ENCODE measurements at places on chromosomes 7 and 10.

GRCh38 chr7:133748443-133749407 is 378.4 kb upstream of the LRGUK start:
- no peak for DNase-seq

DNA sequence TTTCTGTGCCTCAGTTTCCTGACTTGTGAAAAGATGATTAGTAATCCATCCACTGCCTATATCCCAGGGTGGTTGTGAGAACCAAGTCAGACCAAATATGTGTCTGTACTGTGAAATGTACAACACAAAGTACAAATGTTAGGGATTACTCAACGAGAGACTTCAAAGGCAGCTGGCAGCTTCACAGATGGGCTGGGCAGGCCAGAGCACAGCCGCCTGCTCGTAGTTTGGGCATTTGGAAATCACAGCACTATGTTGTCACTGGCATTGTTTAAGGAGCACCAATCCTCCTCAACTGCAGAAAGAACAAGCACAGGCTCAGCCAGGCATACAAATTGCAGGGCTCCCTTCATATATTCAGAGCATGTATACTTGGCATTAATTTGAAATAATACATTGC is 64.5 kb upstream of the C10orf90 start:
- no peak for DNase-seq

DNA sequence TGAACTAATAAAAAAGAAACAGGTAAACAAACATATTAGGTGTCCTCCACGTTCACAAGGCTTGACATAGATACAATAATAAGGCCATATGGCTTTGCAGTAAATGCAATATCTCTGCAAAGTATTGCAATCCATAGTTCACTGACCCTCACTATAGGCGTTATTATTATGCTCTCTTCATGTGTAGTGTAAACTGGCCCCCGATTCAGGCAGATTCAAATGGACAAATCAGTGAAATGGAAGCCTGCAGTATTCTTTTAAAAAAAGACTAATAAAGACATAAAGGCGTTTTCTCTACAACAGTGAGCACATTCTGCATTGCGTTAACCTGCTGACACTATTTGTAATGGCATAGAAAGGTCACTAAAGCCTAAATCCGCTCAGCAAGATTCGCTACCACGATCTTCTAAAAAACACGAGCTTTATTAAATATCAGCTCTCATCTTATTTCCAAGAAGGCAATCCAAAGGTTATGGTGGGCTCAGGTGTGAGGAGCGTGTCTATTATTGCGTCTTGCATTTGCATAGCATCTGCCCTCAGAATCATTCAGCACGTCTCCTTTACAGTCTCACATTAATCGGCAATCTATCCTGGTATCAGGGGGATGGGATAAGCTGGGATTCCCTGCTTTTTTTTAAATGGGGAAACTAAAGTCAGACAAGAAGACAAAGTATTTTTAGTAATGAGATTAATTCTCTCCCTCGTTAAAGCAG is 36.2 kb downstream of the FRMD4A start:
- no peak for DNase-seq

GRCh38 chr10:125249948-125250347 is 89.6 kb upstream of the CTBP2 start:
- no peak for DNase-seq

GRCh38 chr7:16652240-16652583 is 6.2 kb downstream of the BZW2 start:
- DNase-seq, result no peak

- peak; percentile 56 for DNase-seq
These were observed 905 bp downstream of the C1GALT1 start for GRCh38 chr7:7183061-7183837.

- DNase-seq, result no peak
These were observed 80.6 kb downstream of the DGKB start for GRCh38 chr7:14821757-14822480.

- DNase-seq, result no peak
These were observed 9.7 kb downstream of the MIOS start for GRCh38 chr7:7576344-7576743.

GRCh38 chr10:97729014-97729413 is 7.9 kb upstream of the ZFYVE27 start:
- DNase-seq, result no peak

GRCh38 chr7:95411666-95412065 is 15.5 kb upstream of the PON3 start:
- DNase-seq, result no peak

- no peak for DNase-seq
These were observed 115.1 kb downstream of the SRI start for GRCh38 chr7:88104732-88105131.

DNA sequence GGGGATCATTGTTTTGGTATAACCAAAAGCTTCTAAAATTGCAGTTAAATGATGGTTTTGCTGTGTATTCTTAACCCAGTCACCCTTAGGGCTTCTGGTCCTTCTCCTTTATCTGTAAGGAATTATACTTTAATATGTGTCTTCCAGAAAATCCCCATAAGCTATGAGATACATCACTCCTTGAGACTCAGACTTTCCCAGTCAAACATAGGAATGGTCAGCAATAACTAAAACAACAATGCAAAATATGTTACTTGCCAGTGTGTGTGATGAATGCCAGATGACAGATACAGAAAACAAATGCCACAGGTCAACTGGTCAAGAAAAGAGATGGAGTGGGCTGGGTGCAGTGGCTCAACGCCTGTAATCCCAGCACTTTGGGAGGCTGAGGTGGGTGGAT is 10.1 kb downstream of the ADD3 start:
- no peak for DNase-seq

DNA sequence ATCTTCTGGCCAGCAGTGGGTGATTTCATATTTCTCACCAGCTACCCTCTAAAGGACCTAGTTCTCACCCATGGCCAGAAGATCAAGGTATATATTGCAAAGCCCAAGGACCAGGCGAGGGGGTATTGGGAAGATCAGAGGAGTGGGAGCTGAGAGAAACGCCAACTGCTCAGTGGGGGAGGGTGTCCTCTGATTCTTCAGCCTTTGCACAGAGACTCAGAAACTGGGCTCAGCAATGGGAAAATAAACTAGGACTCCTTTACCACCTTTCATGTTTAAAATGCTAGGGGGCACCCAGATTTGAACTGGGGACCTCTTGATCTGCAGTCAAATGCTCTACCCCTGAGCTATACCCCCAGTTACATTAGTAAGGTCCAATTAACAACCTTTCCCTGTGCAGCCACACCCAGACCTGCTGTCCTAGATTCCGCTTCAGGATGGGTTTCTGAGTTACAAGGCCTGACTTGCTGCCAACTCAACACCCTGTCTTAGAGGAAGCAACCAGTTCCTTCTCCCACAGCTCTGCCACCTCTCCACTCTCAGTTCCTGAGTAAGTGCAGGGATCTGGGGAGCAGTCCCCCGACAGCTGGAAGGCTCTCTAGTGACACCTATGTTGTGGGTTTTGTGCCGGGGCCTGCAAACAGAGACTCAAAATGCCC is 93.5 kb downstream of the ZNF783 start:
- no peak for DNase-seq

DNA sequence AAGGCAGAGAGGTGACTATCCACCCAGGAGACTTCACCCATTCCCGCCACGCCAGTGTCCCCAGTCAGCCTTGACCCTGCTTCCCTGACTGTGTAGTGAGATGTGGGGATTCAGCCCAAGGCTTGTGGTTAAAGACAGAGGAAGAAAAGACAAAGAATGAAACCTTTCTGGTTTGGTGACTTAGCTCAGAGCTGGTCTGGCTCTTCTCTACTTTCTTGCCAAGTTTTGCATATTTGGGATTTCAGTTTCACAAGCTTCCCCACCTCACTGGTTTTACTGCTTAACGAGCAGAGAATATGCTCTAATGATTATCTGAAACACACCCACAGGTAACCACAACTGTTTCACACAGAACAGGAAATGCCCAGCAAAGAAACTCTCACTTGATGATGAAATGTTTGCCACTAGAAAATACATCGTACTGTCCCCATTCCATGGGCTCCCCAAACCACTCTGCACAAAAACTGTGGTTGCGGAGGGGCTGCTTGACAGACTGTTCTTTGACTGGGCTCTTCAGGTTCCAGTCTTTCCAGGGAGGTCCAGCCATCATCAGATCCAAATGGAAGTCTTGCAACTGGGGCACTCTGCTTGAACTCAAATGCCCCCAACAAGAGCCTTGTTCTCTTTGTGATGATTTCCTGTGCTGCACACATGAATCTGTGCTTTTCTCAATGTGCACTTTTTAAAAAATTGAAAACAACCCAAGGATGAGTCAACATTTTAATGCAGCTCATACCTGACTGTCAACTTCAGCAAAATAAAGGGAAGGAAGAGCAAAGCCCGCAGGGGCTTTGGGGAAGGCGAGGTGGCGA is 95.5 kb downstream of the CTBP2 start:
- DNase-seq, result peak; percentile 36

- DNase-seq, result no peak
These were observed 49.0 kb downstream of the COL17A1 start for GRCh38 chr10:104036518-104037260.

DNA sequence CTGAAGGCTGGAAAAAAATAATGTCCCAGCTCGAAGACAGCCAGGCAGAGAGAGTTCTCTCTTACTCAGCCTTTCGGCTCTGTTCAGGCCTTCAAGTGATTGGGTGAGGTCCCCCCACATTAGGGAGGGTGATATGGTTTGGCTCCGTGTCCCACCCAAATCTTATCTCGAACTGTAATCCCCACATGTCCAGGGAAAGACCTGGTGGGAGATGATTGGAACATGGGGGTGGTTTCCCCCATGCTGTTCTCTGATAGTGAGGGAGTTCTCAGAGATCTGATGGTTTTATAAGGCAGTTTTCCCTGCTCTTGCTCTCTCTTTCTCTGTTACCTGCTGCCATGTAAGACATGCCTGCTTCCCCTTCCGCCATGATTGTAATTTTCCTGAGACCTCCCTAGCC is 36.6 kb upstream of the LEP start:
- no peak for DNase-seq

- DNase-seq, result no peak
These were observed 82.7 kb downstream of the SEMA3A start for GRCh38 chr7:84111842-84112241.

GRCh38 chr7:100545360-100546128 is 6.5 kb downstream of the AGFG2 start:
- peak; percentile 39 for DNase-seq

DNA sequence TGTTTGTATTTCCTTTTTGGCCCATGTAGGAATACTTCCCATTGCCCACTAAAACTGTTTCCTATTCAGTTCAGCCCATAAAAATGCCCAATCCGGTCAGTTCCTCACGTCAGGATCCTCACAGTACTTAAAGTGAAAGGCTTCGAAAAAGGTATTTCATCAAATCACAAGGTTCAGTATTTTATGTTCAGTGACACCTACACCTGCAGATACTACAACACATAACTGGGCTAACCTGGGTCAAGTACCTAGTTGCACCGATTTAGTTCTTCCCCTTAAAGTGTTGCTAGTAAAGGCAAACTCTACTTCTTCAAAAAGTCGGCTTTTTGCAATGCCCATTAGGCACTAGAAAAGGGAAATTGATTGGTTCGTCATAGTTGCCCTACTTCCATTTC is 1.1 kb downstream of the SNX13 start:
- DNase-seq, result peak; percentile 49

DNA sequence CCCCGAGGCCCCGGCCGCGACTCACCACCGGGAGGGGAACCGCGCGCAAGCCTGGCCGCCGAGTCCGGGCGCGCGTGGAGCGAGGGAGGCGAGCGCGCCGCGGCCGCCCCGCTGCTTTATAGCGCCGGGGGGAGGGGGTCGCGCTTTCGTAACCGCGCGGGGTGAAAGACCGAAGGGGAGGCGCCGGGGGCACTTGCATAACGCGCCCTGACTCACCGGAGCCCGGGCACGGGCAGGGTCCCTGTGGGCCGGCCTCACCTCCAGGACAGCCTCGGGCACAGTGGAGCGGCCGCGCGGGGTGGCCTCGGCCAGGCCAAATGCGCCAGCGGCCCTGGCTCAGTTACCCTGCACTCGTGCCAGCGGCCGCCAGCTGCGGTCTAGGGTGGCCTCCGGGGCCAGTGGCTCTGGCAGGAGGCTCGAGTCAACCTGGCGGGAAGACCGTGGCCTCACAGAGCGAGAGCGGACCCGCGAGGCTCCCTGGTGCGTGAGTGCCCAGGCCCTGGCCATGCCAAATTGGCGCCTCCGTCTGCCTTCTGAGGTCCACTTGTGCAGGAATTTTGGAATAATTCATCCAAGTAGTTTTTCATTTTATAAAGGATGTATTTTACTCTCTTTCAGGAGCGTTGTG is at the start of gene RBP4:
Gene RBP4 (minus strand): TSS at position 90 of the 628 bp plus-strand sequence. CDS start 207 bp downstream, outside the sequence.
- peak; percentile 30 for DNase-seq

DNA sequence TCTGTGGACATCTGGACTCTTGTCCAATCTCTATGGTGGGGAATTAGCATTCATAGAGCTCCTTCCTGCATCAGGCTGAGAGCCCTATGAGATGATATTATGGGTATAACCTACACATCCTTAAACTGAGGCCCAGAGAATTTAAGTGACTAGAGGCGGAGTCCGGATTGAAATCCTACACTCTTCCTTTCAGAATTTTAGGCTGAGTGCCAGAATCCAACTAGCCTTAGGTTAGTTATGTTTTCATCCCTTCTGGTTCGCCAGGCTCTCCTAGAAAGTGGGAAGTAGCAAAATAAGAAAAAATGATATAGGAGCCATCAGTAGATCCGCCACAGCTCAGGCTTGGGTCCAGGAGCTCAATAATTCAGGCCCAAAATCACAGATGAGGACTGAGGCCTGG is 212.5 kb downstream of the GLI3 start:
- no peak for DNase-seq

All from suppressor macrophage (primary cell).